Tibial nerve (tissue), 4 donors: ENCODE measurements at places on chromosomes 2 and 18. TPM values are rescaled to one million over a fixed set of nuclear protein-coding genes. Genes with fewer than 3 reads are reported as not detected.

- DNase-seq = no peak
Observed at GRCh38 chr2:66408905-66409304, 26.0 kb upstream of the MEIS1 start.

DNA sequence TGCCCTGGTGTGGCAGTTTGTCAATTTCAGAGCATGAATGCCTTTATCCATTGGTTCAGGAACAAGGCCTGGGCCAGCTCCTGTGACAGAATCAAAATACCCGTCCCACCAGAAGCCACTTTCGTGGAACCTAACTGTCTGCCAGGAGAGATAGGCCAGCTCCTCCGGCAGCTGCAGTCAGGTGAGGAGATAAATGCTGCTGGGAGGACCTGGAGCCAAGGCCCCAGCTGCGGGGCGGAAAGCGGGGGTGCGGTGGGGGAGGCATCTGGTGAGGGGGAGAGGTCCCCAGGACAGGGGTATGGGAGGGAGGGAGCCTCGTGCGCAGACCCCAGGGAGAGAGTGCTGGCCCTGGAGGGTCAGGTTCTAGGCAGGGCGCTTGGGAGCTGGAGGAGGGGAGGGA, 4.4 kb upstream of the ASB1 start:
- DNase-seq = no peak

DNA sequence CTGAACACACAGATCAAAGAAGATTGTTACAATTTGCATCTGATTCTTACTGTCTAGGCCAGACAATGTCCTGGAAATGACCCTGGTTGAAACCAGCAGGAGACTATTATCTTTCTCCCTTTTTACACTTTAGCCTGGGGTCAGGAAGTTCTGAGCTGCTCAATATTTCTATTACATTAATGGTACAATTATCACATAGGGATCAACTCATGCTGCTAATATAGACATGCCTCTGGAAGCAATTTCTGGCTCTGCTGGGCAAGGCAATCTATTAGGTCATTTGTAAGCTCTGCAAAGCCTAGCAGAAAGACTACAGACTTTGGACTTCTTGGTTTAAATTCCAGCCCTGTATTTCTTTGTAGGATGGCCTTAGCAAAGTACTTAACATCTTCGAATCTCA, 205.3 kb downstream of the LRP1B start:
- DNase-seq = no peak

DNA sequence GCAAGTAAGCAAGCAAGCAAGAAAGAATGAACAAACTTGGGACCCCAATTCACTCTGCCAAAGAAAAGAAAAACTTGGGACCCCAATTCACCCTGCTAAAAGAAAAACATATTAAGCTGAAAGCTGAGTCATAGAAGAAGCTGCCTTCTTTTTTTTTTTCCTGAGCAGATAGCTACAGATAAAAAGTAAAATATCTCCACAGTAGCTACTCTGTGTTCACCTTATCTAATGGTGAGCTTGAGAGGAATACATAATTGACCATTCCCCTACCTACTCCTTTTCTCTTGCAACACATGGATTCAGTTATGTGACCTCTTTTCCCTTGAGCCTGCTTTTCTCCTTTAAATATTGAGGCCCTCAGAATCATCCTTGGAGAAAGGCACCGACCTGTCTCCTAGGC, 63.0 kb downstream of the MCFD2 start:
- no peak for DNase-seq

- DNase-seq = no peak
Observed at GRCh38 chr2:232434091-232434490, 21.9 kb upstream of the ALPI start.

- no peak for DNase-seq
Observed at GRCh38 chr18:62715436-62715758, at the start of gene PHLPP1. PHLPP1 (plus strand) TSS chr18:62715541; CDS start chr18:62715684, 143 bp downstream.

GRCh38 chr18:22563164-22563583, 145.5 kb upstream of the CTAGE1 start:
- no peak for DNase-seq

DNA sequence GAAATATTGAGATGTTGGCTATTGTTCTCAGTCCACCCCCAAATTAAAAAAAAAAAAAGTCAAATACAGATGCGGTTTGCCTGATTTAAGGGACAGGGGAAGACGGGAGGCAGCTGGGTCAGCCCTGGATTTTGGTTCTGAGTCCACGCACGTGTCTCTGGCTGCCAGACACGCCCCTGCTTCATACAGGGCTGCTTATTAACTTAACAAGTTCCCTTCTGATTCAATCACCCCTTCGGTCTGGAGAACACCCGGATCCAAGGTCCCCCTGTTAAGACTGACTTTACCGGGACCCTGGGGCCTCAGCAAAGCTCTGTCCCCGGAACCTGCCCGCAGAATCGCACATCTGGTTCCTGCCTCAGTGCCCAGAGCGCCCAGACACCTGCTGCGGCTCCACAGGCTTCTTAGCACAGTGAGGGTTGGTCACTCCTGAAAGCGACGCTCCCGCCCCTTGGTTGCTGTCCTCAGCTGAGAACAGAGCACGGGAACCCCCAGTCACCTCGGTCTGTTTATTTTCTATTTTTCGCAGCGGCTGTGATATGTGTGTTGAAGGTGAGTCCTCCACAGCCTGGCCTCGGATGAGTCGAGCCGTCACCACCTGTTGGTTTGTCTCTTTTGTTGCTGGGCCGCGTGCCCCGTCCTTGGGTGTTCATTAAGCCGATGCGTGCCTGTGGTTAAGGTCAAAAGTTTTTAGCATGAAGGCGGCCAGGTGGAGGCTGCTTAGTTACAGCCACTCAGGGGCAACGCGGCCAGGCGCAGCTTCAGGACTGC, 57.2 kb downstream of the RTP5 start:
- DNase-seq = no peak

GRCh38 chr2:66929632-66930338, 467.3 kb upstream of the ETAA1 start:
- no peak for DNase-seq

DNA sequence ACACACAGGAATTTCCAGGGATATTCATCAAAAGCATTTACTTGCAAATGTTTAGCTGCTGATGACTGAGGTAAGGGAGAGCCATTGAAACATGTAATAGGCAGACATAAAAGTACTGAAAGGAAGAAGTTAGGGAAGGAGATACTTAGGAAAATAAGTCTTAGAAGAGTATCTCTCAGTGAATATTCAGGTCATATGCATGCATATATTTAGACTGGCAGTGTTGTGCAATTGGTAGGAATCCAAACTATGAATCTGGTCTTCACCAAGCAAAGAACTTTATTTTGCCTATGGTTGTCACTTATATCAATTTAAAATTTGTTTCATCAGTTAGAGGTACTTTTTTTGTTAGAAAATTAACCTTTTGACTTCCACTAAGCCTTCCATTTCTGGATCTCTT, 1490.7 kb downstream of the SUCLG1 start:
- no peak for DNase-seq

GRCh38 chr2:115491186-115491793, 1048.8 kb downstream of the DPP10 start:
- DNase-seq = no peak

- no peak for DNase-seq
Observed at GRCh38 chr2:95113464-95113863, 8.1 kb downstream of the MRPS5 start.

- DNase-seq = no peak
Observed at GRCh38 chr18:13641551-13642439, 84.6 kb downstream of the FAM210A start.

- DNase-seq = no peak
Observed at GRCh38 chr2:233079473-233079877, 19.3 kb downstream of the INPP5D start.

DNA sequence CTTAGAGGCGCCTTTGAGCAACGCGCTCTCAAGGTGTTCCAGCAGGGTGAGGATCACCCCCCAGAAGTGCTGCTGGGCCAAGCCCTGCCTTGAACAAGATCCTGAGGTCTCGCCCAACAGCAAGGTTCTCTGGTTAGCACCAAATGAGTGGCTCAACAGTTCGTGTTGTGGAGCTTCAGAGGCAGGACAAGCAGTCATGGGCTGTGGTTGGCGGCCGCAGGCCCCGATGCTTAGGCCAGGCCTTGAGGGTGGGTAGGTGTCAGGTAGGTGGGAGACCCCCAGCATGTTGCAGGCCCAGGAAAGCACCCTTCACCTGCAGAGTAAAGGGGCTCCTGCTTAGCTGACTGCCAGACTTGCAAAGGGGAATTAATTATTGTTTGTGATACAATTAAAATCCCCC, 70.2 kb upstream of the FOSL2 start:
- DNase-seq = no peak

GRCh38 chr18:66252703-66253102, 351.2 kb downstream of the CDH19 start:
- no peak for DNase-seq

GRCh38 chr2:231883468-231883881, 42.7 kb downstream of the NPPC start:
- no peak for DNase-seq

DNA sequence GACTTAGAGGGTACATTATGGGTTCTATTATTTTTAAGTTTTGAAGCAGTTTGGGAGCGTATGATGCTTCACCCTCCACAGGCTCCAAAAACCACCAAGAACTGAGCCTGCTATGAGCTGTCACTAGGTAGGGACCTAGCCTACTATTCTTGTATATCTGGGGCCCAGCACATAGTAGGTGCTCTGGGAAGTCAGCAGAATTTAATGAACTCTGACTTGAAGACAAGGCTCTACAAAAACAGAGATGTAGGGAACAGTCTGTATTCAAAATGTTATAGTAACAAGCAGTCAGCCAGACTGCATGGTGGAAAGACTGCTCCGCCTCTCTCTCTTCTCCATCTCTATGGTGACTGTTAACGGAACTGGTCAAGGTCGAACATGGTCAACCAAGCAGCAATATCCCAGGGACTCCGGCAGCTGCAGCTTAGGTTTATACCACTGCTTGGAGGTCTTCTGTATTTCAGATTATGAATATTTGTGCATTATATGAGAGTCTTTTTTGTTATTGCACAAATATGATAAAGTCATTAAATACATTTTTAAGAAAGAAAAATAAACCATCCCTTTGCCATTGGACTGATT, 22.2 kb upstream of the YWHAQ start:
- DNase-seq = no peak

- no peak for DNase-seq
Observed at GRCh38 chr2:3244486-3244885, 133.1 kb downstream of the EIPR1 start.

- DNase-seq = no peak
Observed at GRCh38 chr2:143296089-143296488, 166.9 kb downstream of the ARHGAP15 start.

GRCh38 chr2:21836719-21837118, 713.0 kb downstream of the TDRD15 start:
- no peak for DNase-seq

DNA sequence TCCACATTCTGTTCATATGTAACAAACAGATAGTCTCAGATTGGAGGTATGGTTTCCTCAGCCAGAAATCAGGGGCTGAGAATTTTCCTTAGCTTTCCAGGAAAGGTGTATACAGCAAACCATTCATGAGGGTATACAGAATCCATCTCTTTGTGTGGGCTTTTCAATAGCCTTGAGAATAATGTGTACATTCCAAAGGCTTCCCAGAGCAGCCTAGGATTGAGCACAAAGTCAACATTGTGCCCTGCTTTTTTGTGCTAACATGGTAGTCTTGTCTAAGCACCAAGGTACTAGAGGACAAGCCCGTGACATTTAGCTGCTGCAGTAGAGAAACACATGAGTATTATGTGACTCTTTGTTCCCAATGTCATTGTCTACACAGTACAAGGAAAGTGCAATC, 322.1 kb upstream of the TANK start:
- DNase-seq = no peak

DNA sequence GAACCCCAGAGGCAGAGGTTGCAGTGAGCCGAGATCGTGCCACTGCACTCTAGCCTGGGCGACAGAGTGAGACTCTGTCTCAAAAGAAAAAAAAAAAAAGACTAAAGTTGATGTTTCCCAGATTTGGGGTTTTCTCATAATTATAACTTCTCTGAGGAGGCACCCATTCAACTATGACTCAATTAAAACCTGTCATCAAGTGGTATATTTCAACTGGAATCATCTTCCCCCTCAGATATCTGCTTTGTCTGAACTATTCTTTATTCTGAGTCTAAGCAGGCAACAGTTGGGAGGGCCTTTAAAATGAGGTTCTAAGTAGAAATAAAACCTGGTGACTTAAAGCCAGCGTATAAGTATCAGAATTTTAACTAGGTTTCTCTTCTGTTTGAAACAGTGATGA, 88.5 kb downstream of the PTRHD1 start:
- DNase-seq = no peak

DNA sequence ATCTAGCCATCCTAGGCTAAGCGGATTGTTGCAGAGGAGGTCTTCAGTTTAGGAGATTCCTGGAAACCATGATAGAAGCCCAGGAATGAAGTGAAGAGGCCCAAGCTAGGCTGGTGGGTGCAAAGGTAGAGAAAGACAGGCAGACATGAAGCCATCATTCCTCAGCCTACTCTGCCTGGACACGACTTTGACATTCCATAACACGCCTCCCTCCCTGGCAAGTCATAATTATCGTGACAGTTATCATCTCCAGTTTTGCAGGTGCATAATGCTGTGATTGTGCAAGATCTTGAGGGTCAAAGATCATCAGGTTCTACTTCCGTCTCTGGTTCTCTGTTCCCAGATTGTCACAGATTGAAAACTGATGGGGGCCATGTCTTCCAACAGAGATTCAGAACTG, 15.2 kb upstream of the FZD5 start:
- no peak for DNase-seq

DNA sequence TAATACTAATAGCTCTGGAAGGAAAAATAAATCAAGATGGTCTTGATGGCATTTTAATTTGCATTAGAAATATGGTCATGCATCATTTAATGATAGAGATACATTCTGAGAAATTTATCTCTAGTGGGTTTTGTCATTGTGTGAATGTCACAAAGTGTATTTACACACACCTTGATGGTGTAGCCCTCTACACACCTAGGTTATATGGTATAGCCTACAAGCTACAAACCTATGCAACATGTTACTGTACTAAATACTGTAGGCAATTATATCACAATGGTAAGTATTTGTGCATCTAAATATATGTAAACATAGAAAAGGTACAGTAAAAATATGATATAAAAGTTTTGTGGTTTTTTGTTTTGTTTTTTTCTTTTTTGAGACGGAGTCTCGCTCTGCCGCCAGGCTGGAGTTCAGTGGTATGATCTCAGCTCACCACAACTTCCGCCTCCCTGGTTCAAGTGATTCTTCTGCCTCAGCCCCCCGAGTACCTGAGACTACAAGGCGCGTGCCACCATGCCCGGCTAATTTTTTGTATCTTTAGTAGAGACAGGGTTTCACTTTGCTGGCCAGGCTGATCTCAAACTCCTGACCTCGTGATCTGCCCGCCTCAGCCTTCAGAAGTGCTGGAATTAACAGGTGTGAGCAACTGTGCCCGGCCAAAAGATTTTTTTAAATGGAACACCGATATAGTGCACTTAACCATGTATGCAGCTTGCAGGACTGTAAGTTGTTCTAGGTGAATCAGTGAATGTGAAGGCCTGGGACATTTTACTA, 83.7 kb upstream of the UBXN4 start:
- DNase-seq = no peak

GRCh38 chr2:30512243-30512886, 65.3 kb downstream of the LCLAT1 start:
- DNase-seq = no peak

GRCh38 chr18:23933407-23933806, 81.1 kb upstream of the TTC39C start:
- DNase-seq = no peak

Gene IL36B
- total RNA-seq = not detected

Gene ACMSD
- total RNA-seq = not detected

Gene PSD4
- 20.7 TPM for total RNA-seq

Gene DSG1
- not detected for total RNA-seq

Gene OR6B2
- 2.7 TPM for total RNA-seq

Gene PRKAG3
- not detected for total RNA-seq

Gene PARD6G
- 10.7 TPM for total RNA-seq

Gene ABHD1
- 0.78 TPM for total RNA-seq

Gene SESTD1
- total RNA-seq = 66.1 TPM
